ENCODE measurements at places on chromosomes 7 and 10.
A peak's percentile ranks its signal among the peaks of the same experiment; 100 is the strongest.

- DNase-seq, result no peak
Observed at GRCh38 chr10:37234692-37235091, 109.3 kb downstream of the ANKRD30A start.

DNA sequence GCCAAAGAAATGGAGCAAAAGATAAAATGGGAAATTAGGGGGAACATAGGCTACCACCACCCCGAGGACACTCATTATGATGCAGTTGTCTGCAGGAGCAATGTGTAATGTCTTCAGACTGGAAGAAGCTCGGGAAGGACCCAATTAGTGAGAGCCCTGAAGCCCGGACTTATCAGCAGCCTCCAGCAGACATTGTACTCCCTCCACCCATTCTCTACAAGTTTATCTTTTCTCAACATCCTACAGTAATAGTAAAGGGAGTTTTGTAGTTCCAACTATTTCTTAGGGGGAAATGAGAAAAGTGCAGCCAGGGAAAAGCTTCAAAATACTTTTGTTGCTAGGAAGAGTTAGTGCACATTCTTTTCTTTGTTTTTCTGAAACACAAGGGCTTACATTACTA lies 657.3 kb upstream of the COBL start:
- no peak for DNase-seq

DNA sequence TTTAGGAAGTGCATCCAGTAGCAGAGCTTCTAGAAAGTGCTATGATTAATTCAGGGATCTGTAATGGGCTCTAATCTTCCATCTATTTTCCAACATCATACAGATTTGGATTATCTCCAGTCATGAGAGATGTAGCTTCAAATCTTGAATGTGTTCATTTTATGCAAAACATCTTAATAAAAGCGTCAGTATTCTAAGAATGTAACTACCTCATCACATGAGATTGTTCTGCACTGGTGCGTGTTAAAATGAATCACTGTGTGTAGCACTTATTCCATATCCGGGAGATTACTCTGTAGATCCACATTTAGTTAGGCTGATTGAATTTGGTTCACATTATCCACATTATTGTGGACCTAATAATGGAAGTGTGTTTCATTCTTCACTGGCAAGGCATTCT lies 344.9 kb upstream of the CHRM2 start:
- DNase-seq, result no peak

GRCh38 chr10:57420881-57421280 lies 846.8 kb downstream of the IPMK start:
- no peak for DNase-seq

DNA sequence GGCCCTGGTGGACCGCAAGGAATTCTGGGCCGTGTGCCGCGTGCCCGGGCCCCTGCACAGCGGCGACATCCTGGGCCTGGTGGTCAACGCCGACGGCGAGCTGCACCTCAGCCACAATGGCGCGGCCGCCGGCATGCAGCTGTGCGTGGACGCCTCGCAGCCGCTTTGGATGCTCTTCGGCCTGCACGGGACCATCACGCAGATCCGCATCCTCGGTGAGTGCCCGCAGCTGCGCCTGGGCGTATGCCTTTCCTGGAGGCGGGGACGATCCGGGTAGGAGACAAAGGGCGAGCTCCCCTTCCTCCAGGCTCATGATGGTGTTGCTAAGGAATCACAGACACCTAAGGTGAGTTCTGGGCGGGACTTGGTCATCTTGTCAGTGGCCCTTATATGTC lies 91.5 kb downstream of the NEURL1 start:
- no peak for DNase-seq

DNA sequence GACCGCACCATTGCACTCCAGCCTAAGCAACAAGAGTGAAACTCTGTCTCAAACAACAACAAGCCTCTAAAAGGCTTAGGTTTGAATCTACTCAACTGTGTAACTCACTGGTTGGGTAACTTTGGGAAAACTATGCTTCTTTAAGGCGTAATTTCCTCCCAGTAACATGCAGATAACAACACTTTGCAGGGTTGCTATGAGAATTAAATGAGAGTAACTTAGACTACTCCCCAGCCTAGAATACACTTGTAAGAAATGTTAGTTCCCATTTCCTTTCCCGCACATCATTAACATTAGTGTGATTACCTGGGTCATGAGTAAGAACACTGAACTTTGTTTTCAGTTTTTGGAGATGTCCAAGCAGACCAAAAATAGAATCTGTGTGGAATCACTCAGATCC lies 5.4 kb upstream of the MYPN start:
- no peak for DNase-seq

GRCh38 chr7:80832006-80832405 lies 86.8 kb downstream of the SEMA3C start:
- DNase-seq, result no peak

DNA sequence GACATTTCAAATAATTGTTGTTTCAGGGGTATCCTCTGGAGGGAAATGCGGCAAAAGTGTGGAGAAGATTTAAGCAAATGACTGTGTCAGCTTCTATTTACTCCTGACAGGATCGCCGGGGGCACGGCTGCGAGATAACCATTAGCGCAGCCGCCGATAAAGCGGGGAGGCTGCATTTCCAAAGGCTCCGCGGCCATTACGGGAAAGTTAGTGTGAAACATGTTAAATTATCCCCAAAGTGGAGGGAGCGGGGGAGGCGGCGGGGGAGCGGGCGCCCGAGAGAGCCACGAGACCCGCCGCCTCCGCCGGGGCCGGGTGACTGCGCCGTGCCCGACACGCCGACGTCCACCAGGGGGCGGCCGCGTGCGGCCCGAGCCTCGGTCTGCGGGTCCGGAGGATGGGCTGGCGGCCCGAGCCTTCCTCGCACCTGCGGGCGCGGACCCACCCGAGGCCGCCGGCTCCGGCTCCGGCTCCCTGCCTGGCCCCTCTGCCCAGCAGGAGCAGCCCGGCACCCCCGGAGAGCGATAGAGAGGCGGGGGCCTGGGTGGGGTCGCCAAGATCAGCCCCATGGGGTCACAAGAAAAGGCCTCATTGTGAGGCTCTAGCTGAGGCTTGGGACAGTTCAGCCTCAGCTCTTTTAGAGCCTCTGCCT lies 74.4 kb upstream of the PAX2 start:
- DNase-seq, result peak; percentile 81

DNA sequence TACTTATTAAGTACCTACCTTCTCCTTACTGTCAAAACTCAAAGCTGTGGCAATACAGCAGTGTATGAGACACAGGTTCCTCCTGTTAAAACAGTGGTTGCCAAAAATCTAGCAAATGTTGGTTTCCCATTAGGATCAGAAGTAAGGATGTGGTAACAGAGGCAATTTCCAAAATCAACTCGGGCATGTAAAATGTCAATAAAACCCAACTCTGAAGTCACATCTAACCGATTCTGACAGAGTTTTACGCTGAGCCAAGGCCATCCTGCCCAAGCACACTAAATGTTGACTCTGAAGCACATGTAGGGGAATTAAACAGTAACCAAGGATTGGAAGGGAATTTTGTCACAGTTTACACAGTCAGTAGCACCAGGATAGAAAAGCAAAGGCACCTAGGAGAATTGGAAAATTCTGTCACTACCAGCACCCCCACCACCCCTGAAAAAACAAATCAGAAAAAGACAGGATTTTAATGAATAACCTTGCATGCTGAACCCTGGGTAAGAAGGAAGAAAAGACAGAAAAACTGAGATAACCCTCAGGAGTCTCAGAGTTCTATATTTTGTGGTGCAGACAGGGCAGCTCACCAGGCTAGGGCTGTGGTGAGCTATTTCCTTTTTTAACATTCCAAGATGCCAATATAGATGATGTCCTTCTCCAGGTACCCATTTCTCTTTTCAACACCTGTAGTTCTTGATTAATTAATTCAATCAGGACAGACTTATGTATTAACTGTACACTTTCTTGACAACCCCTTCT lies 119.5 kb downstream of the DOCK4 start:
- DNase-seq, result no peak

- peak; percentile 37 for DNase-seq
Observed at GRCh38 chr10:129465796-129466702, 992 bp upstream of the MGMT start.

DNA sequence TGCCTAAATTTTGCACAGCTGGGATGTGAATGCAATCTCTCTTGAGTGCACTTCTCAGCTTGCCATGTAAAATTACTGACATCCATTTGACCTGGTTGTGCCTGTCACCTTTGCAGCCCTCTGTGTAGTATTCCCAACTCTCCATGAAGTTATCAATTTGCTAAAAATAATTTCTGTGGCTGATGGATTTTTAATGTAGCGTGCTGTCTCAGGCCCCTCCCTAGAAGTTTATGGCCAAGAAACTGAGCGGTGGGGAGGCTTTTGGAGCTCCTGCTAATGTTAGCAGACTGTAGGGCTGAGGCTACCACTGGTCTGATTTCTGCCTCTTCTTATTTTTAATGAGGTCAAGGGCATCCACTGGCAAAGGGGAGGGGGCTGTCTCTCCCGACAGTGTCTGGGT lies 577.0 kb upstream of the DPP6 start:
- DNase-seq, result no peak

DNA sequence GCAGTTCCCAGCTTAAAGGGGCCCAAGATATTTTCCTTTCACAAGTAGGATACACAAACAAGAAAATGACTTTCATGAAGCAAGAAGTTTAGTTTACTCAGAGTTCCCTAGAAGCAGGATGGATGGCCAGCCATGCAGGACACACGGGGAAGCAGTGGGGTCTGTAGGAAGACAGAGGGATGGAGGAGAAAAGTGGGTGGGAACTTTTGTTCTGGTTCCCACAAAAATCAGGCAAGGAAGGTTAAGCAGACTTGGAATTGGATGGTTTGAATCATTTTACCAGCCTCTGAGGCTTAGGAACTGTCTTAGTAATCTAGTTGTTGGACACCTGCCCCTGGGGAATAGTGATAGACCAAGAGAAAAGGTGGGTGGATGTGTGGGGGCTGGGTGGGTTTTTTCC lies 263.3 kb upstream of the VSTM2A start:
- DNase-seq, result no peak

GRCh38 chr7:151837285-151838042 lies 39.5 kb downstream of the PRKAG2 start:
- no peak for DNase-seq

GRCh38 chr7:47461161-47461560 lies 120.8 kb downstream of the TNS3 start:
- no peak for DNase-seq

All from activated T-cell treated with anti-CD3 and anti-CD28 coated beads, Interleukin-2, amount 50 U/mL, for 24 hours (primary cell).